Activated gamma-delta T cell (primary cell): ENCODE measurements at places on chromosomes 3 and 15.

- DNase-seq = no peak
Observed at GRCh38 chr3:151230646-151231045, 27.6 kb upstream of the GPR171 start.

DNA sequence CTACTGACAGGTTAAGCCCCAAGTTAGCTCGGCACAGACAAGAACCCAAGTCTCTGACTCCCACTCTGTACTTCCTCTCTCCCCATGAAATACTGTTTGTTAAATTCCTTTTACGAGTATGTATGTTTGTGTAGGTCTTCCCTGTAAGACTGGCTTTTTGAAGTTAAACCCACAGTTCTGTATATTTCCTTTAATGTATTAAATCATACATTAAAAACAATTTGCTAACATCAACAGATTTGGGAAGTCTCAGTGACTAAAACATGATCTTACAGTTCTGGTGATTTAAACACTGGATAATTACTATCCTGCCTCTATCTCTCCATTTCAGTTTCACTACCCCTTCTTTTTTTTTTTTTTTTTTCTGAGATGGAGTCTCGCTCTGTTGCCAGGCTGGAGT, 4.4 kb downstream of the CMTM6 start:
- no peak for DNase-seq

- no peak for DNase-seq
Observed at GRCh38 chr15:85780225-85780985, 14.3 kb downstream of the KLHL25 start.

GRCh38 chr3:23611737-23612295, 193.9 kb upstream of the UBE2E1 start:
- DNase-seq = no peak

DNA sequence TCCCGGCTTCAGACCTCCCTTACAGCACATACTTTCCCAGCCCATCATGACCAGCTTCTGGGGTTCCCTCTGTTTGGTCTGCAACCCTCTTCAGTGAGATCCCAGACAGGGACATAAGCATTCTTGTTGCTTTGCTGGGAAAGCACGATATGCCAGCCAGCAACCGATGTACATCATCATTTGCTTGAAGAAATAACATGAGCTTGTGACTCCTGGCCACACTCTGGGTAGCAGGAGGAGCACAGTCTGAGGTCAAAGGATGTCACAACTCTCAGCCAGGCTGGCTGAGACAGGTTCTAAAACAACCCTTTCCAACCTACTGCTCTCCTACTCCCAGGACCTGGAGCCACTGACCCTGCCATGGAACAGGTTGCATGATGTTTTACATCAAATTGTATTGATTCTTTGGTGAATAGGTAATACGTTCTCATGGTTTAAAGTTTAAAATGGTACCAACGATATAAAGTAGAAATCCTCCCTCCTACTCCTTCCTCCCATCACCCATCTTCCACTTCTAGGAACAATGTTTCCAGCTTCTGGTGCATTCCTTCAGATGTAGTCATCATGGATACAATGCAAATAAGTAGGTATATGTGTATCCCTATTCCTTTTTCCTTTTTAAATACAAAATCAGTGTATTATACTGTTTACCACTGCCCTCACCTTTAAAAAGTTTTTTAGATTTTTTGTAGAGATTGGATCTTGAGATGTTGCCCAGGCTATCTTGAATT, 190.3 kb downstream of the OPA1 start:
- DNase-seq = no peak

DNA sequence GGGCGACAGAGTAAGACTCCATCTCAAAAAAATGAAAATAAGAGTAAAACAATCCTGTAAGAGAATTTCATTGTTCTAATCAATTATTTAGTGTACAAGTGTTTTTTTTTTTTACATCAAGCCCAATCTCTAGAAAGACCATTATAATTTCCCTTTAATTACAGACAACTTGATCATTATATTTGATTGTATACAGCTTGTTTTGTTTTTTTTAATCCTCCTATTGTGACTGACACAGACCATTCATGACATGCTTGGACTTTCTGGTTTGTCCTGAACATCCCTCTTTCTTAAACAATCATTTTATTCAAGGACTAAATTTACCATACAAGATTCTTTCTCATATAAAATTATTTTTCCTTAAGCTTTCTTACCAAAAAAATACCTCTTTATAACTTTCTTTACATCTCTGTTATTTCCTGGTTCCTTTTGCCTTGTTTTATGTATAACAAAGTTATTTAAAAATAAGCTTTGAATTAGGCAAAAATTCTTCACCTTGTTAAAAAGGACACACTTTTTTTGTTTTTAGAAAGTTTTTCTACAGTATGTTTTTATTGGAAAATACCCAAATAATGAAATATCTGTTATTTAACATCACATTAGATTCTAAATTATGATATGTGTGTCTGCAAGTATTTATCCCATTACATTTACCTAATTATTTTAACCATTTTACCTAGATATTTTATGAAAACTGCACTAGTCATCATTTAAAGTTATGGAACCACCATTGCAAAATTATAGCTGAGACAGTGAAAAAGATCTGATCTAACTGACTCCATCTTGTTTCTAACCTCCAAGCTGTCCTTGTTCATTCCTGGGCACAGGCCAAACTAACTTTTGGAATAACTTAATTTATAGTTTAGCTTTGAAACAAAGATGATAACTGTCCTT, 26.1 kb upstream of the GFM1 start:
- no peak for DNase-seq

GRCh38 chr15:91264651-91265351, 164.7 kb downstream of the SV2B start:
- no peak for DNase-seq

GRCh38 chr3:99484871-99485270, 153.5 kb upstream of the COL8A1 start:
- no peak for DNase-seq

GRCh38 chr3:150421799-150422548, 13.9 kb downstream of the TSC22D2 start:
- no peak for DNase-seq

DNA sequence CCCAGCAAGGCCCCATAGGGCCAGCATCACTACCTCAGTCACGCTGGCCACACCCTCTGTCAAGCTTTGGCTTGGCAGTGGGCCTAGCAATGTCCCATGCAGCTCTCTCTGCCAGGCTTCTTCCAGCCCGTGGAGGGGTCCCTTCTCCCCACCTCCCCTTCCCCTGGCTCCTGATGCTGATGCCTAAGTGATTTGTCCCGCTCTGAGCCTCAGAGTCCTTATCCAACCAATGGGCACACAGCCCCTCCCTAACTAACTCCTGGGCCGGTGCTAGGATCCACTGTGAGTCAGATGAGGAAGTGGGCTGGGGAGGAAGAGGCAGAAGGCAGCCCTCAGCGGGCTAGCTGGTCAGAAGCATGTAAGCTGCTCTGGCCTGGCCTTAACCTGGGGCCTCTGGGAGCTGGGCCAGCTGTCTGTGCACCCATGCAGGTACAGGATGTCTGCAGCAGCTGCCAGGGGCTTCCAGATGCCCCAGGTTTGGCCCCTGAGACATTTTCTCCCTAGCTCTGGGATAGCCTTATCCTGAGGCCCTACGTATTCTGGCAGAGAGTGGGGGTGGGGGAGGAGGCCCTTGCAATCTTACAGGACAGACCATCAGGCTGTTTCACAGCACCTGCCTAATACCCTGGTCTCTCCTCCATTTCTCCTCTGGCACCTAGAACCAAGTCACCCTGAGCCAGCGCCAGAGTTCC, 740 bp upstream of the ZBTB47 start:
- DNase-seq = no peak

GRCh38 chr15:67918205-67918861, 78.5 kb upstream of the RNU6-1 start:
- no peak for DNase-seq

DNA sequence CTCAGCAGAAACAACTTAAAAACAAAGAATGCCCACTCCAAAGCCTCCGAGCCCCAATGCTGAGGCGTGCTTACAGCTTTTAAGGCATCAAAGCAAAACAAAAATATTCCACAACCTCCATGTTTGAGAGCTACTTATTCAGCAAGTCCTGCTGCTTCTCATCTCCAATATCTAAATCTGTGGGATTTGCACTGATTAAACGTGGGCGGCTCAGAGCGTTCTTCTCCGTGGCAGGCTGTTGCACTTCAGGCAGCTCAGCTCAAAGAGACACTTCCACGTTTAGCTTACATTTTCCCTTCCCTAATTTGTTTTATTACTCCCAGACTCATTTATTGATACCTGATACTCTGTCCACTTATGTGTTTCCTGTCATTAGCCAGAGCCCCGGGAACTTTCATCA, 282.6 kb upstream of the MCTP2 start:
- no peak for DNase-seq

GRCh38 chr3:164360738-164361406, 717.4 kb downstream of the SI start:
- no peak for DNase-seq

DNA sequence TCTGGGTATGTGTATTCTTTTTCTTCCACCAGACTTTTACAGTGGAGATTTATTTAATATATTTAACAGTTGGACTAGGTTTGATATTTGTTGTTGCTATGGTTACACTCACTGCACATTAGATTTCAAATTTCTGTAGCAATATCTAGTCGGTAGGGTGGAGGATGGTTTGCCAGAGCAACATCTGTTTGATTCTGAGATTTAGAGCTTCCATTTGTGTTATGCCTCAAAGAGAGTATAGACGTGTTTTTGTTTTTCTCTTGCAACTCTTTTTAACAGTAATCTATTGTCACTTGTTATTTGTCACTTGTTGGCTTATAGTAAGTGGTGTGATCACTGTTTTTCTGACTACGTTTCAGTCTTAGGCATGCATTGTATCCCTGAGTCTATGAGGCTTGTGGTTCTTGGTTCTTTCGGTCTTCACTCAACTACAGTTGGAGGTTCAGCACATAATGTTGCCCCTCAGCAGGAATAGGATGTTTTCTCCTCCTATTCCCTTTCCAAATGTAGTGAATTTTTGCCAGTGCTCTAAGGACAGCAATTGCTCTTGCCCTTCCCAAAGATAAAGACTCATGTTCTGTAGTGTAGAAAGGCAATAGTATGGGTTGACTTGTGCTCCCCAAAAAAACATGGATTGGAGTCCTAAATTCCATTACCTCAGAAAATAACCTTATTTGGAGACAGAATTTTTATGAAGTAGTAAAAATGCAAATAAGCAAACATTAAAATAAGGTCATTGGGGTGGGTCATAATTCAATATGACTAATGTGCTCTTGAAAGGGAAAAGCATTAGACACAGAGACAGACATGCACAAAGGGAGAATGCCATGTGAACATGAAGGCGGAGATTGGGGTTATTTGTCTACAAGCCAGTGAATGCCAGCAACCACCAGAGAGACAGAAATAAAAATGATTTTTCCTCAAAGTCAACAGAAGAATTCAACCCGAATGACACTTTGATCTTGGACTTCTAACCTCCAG, 692.1 kb downstream of the DIPK2A start:
- DNase-seq = no peak

DNA sequence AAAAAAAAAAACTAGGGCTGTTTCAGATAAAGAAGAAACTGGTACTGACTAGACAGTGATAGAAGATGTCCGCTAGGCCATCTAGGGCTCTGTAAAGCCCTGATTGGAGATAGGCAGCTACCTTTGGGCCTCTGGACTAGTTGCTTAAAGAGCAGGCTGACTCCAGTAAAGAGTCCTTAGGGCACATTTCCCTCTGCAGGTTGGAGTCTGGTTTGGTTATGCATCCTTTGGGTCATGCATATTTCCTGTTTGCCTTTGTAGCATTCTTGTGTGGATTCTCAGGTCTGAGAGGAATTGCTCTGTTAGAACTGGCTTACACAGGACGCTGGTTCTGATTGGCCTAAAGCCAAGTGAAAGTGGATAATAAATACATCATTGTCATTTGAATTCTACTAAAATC, 165.5 kb upstream of the LRRN1 start:
- DNase-seq = no peak

DNA sequence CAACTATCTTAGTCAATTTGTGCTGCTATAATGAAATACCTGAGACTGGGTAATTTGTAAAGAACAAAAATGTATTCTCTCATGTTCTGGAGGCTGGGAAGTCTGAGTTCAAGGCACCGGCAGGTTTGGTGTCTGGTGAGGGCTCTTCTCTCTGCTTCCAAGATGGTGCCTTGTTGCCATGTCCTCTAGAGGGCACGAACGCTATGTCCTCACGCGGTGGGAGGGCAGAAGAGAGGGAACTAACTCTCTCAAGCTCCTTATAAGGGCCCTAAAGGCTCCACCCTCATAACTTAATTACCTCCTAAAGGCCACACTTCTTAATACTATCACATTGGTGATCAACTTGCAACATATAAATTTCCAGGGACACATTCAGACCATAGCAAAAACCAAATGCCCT, 108.4 kb downstream of the ADAMTSL3 start:
- no peak for DNase-seq

DNA sequence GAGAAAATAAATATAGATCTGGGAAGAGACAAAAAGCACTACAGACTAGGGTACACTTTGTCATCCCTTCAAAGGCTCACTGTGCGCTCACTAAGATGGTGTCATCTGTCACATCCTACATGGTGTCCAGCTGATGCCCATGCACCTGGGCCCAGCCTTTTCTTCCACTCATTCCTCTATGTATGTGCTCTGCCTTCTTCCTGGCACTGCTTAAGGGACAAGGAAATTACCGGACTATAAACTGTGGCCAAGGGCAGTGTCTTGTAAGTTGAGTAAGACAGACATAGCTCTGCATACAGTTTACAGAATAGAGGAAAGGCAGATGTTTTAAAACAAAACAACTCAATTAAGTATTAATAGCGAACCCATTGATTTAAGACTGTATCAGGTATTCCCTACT, 52.9 kb downstream of the ARHGAP31 start:
- DNase-seq = no peak

GRCh38 chr3:49747792-49748480, 24.2 kb upstream of the GMPPB start:
- no peak for DNase-seq

DNA sequence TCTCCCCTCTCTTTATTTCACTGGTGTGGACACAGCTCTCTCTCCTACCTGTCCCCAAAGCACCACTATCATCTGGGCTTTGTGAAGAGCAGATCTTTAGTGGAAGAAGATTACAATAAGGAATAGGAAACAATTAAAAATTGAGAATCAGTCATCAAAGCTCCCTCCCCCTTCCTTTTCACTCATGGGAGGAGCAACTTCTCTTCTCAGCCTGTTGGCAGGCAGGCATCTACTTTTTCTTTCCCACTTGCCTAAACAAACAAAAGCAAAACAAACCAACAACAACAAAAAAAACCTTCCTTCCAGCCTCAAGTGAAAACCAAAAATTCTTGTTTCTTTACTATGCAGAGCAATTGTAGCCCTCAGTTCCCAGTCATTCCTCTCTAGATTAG, 125.5 kb upstream of the BHLHE40 start:
- DNase-seq = no peak

DNA sequence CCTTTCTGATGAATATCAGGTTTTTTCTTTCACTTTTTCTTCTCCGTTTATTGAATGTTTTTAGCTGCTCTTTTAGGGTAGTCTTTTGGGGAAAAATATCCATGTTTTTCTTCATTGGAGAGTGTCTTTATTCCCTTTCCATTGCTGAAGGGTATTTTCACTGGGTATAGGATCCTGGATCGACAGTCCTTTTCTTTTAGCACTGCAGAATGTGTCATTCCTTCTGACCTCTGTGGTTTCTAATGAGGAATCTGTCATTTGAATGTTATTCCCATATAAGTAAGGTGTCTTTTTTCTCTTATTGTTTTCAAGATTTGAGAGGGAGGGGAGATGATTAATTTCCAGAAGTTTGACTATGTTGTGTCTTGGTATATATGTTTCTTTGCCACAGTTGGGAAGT, 96.8 kb downstream of the BBX start:
- DNase-seq = no peak
